ENCODE measurements at places on chromosomes 7 and 10. TPM values are rescaled to one million over a fixed set of nuclear protein-coding genes. Genes with fewer than 3 reads are reported as not detected.

The NUDT1 gene
- total RNA-seq = 102 TPM

The NPM3 gene
- 117 TPM for total RNA-seq

The CRYGN gene
- total RNA-seq = not detected

The HYAL4 gene
- not detected for total RNA-seq

The ZYX gene
- total RNA-seq = 184 TPM

The MRLN gene
- not detected for total RNA-seq

The SMO gene
- total RNA-seq = 13.6 TPM

The ZNF488 gene
- 14.5 TPM for total RNA-seq

The TDRD1 gene
- total RNA-seq = not detected

The ITPRID1 gene
- total RNA-seq = not detected

The GOLGA7B gene
- total RNA-seq = 3.6 TPM

The STAM gene
- 23.8 TPM for total RNA-seq

The PAX4 gene
- not detected for total RNA-seq

The PTER gene
- 15.1 TPM for total RNA-seq

Measured in A549 treated with Mapracorat at 1 μM for 4 hours (cell line).